ENCODE measurements at places on chromosomes 5 and 9.
A peak's percentile ranks its signal among the peaks of the same experiment; 100 is the strongest.

GRCh38 chr5:172005708-172006320 is 624 bp downstream of the FBXW11 start:
- peak; percentile 11 for DNase-seq

DNA sequence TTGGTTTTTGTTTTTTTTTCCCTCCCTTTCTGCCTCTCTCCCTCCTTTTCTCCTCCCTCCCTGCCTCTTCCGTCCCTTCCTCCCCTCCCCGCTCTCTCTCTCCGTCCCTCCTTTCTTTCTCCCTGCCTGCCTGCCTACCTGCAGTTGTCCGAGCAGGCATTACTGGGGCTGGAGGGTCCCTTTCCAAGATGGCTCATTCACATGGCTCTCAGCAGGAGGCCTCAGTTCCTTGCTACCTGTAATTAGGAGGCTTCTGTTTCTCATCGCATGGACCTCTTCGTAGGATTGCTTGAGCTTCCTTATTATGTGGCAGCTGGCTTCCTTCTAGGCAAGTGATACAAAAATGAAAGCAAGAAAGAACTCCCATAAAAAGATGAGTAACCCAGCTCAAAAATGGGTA is 8.0 kb downstream of the RGS3 start:
- DNase-seq, result no peak

GRCh38 chr5:65078331-65078730 is 309.6 kb downstream of the CWC27 start:
- no peak for DNase-seq

DNA sequence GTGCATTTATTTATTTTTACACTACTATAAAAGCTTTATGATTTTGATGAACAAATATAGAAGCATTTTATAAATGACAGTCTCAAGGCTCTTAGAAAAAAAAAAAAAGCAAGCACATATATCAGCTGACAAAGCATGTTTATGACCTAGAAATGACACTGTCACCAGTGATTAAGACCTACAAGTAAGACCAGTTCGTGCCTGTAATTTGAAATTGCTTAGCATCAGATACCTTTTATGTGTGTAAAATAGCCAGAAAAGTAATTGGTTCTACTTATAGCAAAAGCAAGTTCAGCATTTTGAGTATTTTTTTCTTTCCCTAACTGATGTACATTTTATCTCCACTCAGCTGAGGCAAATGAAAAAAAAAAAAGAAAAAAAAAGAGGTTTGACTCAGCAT is 808.4 kb downstream of the CDH18 start:
- peak; percentile 33 for DNase-seq

- no peak for DNase-seq
Observed at GRCh38 chr5:59620535-59621212, 272.9 kb downstream of the PDE4D start.

DNA sequence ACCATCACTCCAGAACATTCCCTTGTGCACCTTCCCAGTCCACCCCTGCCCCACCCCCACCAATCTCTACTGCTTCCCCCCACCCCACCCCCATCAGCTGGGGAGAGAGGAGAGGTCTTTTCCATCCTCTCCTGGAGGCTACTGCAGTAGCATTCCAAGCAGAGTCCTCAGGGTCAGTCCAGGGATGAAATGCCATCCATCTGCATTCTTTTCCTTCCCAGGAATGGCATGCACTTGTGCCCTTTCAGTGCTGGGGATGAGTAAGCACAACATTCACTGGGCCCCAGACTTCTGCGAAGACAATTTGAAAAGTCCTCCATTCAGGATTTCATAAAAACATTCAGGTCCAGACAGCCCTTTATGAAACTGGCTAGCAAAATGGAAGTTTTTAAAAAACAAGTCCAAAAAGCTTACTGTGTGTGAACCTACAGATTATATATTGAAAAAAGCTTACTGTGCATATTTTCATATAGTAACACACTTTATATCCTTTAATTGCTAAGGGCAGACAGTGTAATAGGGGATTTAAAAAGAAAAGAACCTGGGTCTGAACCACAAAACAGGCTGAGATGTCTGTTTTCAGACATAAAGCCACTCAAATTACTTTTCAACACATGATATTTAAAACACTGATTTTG is 50.0 kb upstream of the GOLPH3 start:
- DNase-seq, result no peak

DNA sequence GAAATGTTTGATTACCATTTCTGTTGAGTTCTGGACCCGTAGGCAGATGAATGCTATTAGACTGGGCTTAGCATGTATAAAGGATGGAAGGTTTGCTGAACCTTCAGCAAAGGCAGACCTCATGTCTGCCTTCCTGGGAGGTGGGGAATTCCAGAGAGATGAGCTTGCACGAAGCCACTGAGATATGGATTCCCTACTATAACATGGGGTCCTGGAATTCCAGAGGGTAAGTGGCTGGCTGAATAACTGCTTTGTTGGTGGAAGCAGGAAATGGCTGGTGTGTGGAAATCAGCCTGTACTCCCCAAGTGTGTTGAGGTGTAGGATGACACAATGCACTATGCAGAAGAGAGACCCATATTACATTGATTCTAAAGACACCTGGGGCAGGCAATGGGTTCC is 526.4 kb downstream of the CTNND2 start:
- no peak for DNase-seq

- no peak for DNase-seq
Observed at GRCh38 chr5:42808888-42809611, 2.6 kb downstream of the SELENOP start.

GRCh38 chr9:34582787-34583186 is 6.7 kb downstream of the CNTFR start:
- no peak for DNase-seq
